BJ (cell line): ENCODE measurements at places on chromosomes 2 and 18.

GRCh38 chr2:177245010-177245422, 19.5 kb downstream of the NFE2L2 start:
- peak; percentile 81 for DNase-seq

- no peak for DNase-seq
Observed at GRCh38 chr2:28702415-28702861, 49.2 kb upstream of the PPP1CB start.

GRCh38 chr2:4219101-4219500, 515.7 kb downstream of the DCDC2C start:
- no peak for DNase-seq

GRCh38 chr2:13413989-13414388, 697.3 kb downstream of the TRIB2 start:
- no peak for DNase-seq

DNA sequence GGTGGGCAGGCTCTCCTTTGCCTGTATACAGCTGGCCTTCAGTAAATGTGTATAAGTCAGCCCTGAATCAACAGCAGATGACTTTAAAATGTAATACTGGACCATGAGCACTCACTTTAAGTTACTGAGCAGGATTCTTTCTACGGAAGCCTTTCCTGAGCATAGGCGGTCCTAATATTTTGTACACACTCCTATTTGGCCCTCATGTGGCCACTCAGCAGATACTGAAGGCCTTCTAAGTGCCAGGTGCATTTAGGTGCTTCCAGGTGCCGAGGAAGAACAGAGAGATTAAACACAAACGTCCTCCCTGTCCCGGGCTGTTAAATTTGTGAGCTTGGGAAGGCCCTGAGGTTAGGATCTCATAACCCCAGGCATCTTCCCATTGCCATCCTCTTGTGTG, 27.0 kb downstream of the UXS1 start:
- DNase-seq = no peak

DNA sequence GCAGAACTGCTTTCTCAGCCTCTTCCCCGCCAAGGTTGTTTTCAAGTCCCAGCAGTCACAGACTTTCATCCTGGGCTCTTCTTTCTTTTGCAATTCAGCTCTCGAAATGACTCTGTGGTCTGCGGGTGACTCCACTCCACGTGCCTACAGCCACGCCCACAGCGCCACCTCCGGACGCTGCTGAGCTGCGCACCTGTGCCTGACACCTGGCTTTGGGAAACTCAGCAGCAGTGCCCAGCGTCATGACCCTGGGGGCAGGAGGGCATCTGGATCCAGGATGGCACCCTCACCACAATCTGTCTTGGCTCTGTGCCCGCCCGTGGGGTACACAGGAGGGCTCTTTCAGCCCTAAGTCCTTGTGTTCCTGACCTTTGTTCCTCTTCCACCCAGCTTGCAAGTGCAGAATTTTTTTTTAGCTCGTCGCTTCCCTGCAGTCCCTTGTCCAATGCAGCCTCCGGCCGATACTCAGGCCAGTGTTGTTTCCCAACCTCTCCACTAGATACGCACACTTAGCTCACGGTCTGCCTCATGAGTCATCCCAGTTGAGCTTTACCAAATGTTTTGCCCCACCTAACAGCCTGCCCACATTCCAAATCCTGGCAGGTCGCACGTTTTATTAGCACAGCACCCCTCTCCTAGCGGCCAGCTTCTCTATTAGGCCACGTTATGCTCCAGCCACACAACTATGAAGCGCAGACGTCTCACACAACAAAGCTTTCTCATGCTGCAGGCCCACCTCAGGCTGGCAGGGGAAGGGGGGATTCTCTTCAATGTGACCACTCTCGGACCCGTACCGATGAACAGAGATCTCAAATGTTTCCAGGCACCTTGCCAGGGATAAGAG, 6.5 kb upstream of the CAPN10 start:
- peak; percentile 77 for DNase-seq

DNA sequence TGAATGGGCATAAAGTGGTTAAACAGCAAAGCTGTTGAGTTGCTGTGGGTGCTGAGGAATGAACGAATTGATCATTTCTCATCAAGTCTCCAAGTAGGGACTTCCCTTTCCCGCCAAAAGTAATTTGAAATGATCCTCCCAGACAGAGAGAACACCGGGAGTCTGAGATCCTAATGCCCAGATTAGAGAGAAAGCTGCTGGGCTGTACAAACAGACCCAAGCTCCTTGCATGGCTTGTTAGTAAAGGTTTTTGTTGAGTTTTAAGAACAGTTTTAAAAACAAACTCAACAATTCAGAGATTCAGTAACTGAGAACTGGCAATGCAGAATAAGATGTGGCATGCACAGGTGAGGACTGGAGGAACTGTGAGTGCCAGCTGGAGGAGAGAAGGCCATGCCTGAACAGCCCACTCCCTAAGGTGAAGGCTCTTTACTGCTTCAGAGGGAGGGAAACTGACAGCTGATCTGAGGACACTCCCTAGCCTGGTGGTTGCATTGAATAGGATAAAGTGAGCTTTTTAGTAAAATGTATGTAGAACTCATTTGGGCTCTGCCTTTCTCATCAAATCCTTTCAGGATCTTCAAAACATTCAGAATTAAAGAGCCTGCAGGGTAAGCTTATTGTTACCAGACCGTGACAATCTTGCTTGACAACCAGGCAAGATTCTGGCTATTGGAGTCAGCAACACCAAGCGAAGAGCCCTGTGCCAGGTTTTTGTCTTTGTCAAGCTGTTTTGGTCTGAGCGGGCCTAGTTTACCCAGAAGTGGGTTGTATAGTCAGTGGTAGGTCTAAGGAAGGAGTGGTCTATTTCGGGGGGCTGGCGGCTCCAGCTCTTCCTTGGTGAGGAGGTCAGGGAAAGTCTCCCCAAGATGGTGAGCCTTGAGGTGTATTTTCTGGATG, 63.2 kb upstream of the IGFBP5 start:
- DNase-seq = no peak

- DNase-seq = no peak
Observed at GRCh38 chr2:145253492-145253891, 733.6 kb upstream of the ZEB2 start.

DNA sequence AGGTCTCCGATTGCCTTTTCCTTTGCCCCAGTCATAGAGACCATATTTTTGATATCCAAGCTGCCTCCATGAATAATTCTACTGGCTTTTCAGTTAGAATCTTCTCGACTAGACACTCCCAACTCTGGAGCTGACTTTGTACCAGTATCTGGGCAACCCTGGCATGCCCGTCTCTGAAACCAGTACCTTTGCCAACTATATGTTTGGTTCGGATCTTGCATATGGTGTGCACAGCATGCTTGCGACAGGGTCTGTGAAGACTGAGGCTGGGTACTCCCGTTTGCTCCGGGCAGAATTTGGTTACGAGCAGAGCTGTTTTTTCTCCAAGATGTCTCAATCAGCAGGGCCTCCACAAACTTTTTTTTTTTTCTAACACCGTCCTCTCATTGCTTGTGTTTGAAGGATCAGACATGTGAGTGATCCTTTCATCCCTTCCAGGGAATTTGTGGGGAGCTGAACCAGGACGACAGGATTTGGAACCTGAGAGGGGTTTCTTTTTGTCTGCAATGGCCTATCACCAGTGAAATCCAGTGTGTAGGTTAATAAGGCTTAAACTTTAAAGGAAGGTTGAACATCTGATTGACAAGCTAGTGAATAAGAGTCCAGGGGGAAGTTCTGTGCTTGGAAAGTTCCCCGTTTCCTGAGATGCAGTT, 322.3 kb downstream of the MYCN start:
- DNase-seq = no peak

GRCh38 chr18:42429196-42429595, 474.2 kb downstream of the PIK3C3 start:
- no peak for DNase-seq

DNA sequence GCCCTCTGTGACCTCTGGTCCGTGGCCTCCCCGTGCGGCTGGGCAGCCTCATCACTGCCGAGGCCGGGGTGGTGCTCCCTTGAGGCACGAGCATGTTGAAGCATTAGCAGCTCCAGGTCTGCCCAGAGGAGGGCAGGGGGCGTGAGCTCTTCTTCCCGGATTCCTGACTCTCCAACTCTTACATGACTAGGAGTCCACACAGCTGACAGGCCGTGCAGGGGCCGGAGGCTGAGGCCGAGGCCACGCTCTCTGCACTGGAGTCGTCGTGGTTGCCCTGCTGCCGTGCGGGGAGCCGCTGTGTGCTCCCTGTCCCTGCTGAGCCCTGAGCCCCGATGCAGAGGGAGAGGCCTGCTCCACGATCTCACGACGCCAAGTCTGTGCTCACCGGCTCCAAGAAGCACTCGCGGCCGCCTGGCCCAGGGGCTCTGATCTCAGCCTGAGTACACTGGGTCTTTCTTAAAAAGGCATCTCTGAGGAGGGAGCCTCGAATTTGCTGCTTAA, 19.4 kb upstream of the KCNG2 start:
- DNase-seq = no peak

GRCh38 chr2:68371581-68371980, 6.5 kb downstream of the PLEK start:
- DNase-seq = no peak

- DNase-seq = no peak
Observed at GRCh38 chr18:49519101-49519971, 32.3 kb upstream of the C18orf32 start.

GRCh38 chr2:142857256-142858164, 20.0 kb upstream of the KYNU start:
- DNase-seq = no peak

DNA sequence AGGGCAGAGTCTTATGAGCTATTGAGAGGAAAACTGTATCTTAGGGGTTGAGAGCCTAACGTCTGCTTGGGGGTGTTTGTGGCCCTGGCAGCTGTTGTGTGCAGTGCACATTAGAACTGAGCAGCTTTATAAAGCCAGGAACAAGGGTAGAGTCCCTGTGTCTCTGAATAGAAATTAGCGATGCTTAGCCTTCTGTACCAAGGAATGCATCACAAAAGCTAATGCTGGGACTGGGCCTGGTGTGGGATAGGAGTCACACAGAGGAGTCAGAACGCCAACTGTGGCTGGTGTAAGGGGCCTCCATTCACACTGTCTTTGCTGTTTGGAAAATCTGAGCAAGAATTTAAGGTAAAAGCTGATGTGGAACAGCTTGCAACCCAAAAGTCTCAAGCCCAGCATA, 283.2 kb downstream of the SOX11 start:
- no peak for DNase-seq

- no peak for DNase-seq
Observed at GRCh38 chr2:1633936-1634587, 110.3 kb downstream of the PXDN start.

GRCh38 chr2:28796620-28797019, 14.0 kb upstream of the SPDYA start:
- no peak for DNase-seq

GRCh38 chr2:30147196-30147714, 448 bp downstream of the YPEL5 start:
- DNase-seq = no peak

- no peak for DNase-seq
Observed at GRCh38 chr2:168962636-168963035, 61.5 kb downstream of the G6PC2 start.

- DNase-seq = no peak
Observed at GRCh38 chr2:8265476-8266226, 416.2 kb upstream of the ID2 start.

DNA sequence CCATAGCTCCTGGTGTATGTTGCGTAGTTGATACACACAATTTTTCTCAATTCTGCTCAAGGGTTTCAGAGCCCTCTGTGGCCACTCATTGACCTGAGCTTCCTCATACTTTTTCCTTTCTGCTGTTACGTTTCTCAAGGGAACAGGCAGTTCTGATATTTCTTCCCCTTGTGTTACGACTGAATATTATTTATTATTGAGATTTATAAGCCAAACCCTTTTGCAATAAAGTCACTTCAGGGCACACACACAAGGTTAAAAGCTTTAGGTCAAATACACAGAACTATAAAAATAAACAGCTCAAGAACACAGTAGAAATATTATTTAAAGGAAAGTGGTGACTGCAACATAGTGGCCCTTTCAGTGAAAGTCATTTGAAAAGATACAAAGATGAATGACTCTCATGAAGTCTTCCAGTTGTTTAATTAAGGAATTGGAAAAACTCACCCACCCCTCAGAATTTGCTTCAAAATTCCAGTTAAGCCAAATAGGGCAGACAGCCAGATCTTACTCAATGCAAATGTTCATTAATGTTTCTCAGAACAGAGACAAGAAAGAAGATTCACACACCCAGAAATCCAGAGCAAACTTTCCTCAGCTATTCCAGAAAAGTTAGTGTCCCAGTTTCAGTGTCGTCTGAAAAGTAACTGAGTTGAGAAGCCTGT, 179.7 kb downstream of the TRIB2 start:
- DNase-seq = no peak

- DNase-seq = no peak
Observed at GRCh38 chr2:203739351-203739750, 32.9 kb downstream of the CD28 start.

GRCh38 chr2:157460897-157461296, 17.0 kb upstream of the CYTIP start:
- no peak for DNase-seq

DNA sequence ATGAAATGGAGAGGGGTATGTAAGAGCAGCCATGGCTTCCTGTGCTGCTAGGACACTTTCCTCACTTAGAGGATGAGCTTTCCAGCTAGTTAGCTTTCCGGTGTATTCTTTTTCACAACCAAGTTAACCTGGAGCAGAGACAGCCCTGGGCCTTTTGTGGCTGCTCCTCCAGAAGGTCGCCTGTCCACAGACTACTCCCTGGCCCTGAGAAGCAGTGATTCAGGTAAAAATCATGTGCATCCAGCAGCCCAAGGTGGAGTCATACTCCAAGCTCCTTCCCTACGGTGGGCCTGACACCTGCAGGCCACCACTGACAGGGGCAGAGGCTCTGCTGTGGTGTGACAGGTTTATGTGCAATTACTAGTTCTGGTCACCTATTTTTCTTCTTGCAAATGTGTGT, 187.2 kb downstream of the ANKRD30B start:
- DNase-seq = no peak

DNA sequence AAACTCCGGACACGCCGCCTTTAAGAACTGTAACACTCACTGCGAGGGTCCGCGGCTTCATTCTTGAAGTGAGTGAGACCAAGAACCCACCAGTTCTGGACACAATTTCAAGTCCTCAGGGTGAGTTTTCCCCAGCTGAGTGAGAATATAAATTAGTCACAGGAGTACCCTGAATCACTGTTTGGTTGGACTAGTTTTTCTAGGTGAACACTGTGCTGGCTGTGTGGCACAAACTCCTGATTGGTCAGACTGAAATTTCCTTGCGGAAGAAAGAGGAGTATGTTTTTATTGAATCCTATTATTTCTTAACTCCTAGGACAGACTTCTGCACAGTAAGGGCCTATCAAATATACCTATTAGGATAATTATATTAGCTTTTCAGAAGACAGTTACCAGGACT, 288.1 kb upstream of the UBE2E3 start:
- no peak for DNase-seq
